ENCODE measurements at places on chromosomes 13 and 19.

DNA sequence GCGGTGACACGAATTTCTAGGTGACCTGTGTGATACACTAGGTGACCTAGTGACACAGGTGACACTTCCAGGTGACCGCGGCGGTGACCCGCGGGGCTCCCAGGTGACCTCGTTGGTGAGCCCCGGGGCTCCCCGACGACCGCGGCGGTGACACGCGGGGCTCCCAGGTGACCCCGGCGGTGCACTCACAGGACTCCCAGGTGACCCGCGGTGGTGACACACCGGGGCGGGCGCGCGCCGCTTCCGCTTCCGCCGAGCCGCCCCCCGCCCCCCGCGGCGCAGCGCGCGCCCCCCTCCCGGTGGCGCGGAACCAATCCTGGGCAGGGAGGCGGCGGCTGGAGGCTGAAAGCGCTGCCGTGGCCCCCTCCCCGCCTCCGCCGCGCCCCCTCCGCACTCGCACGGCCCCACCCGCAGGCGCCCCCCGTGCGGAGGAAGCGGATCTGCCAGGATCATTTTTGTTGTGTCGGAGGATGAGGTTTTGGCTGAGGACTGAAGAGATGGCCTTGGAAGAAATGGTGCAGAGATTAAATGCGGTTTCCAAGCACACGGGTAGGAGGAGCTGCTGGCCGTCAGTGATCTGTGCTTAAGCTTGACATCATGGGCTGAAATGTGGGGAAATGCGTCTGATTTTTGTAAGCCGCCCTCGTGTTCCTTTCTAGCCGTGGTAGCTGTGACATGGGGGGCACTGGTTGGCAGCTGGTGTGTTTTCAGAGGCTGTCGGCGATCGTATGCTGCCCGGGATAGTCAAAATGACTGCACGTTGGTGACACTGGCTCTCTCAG is at the start of gene MCF2L:
Gene MCF2L, plus strand, starts transcription at position 305 of the 782 bp plus-strand sequence. Its CDS starts 166 bp downstream, at position 471.
- DNase-seq = peak; percentile 28

DNA sequence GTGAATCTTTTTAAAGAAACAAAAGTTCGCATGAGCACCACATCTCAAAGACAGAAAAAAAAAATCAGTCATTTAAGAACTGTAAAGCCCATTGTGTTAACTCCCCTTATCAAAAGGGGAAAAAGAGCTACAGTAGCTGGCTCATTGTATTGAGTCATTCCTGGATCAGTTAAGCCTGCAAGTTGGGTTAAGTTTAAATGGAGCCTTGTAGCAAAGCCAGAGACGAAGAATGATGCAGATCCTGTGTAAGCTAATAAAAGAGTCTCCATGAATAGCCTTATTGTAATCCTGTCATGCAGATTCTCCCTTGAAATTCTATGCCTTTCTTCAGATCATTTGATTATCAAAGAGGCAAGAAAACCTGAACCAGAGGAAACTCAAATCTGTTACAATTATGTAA is 83.8 kb downstream of the CRYL1 start:
- DNase-seq = no peak

DNA sequence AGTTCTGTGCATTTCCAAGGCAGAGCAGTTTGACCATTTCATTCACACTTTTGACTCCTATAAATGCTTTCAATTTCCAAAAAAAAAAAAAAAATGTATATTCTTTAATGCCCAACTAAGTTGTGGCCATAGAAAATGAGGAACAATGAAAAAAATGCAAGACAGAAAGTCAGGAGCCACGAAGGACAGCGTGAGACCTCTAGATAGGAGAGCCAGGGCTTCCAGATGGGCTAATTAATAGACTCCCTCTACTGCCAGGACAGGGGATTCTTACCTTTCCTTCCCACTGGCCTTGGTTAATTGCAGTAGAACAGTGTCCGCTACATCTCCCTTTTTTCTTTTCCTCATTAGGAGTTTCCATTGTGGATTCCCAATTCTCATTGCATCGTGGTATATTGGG is 8.6 kb downstream of the FPR3 start:
- no peak for DNase-seq

GRCh38 chr13:59354665-59355369 is 808.9 kb downstream of the DIAPH3 start:
- no peak for DNase-seq

GRCh38 chr13:114106991-114107685 is 25.3 kb downstream of the RASA3 start:
- DNase-seq = no peak

Data from fibroblast of skin of right quadriceps (primary cell).